ENCODE measurements at places on chromosomes 6 and 20.

GRCh38 chr6:36028088-36028876 lies 674 bp downstream of the MAPK14 start:
- DNase-seq, result peak; percentile 12

DNA sequence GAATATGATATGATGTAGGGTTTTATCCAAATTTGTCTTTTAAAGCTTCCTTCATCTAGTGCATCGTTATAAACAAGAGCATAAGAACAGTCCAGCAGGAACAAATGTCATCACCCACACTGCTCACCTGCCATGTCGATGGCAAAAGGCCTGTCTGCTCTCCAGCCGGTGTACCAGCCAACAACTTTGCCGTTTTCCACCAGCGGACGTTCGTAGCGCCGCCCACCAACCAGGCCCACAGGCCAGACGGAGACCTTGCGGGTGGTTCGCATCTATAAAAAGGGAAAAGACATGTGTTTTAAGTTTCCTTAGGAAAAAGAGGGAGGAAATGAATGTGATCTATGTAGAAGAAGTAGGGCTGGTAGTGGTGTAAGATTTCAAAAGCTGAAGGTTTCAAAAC lies 62.9 kb downstream of the B3GAT2 start:
- no peak for DNase-seq

DNA sequence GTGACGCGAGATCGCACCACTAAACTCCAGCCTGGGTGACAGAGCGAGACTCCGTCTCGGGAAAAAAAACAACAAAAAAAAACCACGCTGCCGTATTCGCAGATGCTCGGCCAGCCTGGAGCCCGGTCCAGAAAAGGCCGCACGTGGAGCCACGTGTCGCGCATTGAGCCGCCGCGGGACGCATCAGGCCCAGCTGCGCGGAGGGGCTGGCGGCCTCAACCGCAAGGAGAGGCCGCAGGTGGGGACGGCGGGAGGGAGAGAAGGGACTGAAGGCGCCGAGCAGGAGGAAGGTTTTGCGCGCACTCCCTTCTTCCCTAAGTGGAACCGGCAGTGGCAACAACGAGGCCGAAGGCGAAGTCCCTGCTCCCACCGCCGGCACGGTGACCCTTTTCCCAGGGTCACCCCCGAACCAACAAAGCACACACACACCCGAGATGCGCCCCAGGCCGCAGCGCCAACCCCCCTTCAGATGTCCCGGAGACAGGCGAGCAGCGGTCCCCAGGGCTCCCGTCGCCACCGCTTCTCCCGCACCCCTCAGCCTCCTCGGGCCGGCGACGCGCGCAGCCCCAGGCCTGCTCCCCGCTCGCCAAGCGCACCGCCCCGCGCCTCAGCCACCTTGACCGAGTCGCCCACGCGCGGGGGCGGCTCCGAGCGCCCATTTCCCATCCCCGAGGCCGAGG lies 681 bp downstream of the SYCP2 start:
- no peak for DNase-seq

GRCh38 chr20:61733891-61734732 lies 331.6 kb downstream of the TAF4 start:
- DNase-seq, result no peak

DNA sequence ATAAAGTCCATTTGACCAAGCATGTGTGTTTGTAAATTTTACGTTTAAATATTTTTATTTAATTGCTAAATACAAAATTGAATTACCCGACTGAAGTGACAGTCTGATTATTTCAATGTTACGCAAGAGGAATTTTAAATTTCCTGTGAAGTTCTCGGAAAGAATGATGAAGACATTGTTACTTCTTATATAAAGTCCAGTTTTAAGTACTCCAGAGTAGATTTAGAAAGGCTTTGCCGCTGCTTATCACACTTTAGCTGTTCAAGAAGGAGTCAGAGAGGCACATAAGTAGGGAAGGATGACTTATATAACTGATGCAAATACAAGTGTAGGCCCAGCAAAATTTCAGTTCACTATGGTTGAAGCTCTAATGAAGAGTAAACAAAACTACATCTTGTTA lies 265.1 kb upstream of the CITED2 start:
- no peak for DNase-seq

- no peak for DNase-seq
These were observed 201.2 kb upstream of the SMLR1 start for GRCh38 chr6:130625825-130626527.

GRCh38 chr20:50038169-50038568 lies 55.4 kb downstream of the SNAI1 start:
- no peak for DNase-seq

DNA sequence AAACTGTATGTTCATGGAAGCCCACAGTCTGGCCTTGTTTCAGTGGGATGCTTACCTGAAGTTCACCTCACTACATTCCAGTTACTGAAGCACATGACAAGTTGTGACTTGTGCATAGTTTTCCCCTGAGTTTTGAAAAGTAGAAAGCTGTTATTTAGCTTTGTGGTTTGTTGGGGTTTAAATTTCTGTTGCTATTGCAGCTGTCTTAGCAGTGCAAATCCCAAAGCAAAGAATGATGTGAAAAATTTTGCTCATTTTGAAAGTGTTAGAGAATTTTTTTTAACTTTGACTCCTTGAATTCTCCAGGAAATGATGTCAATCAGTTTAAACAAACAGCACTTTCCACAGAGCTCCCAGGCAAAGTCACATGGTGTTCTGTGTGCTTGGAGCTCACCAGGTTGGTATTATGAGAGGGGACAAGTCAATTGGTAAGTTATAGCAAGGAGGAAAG lies 268.4 kb downstream of the ADGRG6 start:
- no peak for DNase-seq

DNA sequence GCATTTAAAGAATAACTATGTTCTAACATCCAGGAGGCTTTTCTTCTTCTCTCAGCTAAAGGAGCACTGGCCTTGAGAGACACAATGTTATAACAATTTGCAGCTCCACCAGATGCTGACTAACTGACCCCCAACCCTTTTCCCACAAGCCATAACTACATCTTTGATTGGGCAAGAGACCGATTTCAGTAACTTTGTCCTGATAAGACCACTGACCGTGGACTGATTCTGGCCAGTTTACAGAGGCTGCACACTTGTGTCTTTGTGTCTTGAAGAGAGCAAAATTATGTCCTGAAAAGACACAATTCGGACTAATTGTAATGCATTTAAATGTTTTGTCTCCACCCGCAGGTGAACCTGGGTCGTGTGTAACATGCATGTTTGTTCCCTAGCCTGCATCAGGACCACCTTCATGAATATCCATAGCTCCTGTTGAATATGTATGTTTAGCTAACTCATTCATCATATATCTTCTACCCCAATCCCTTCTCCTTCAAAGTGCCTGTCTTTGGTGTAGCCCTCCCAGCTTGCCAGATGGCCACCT lies 22.3 kb downstream of the ABRACL start:
- no peak for DNase-seq
